ENCODE measurements at places on chromosomes 7 and 10. TPM values are rescaled to one million over a fixed set of nuclear protein-coding genes. Genes with fewer than 3 reads are reported as not detected.

DNA sequence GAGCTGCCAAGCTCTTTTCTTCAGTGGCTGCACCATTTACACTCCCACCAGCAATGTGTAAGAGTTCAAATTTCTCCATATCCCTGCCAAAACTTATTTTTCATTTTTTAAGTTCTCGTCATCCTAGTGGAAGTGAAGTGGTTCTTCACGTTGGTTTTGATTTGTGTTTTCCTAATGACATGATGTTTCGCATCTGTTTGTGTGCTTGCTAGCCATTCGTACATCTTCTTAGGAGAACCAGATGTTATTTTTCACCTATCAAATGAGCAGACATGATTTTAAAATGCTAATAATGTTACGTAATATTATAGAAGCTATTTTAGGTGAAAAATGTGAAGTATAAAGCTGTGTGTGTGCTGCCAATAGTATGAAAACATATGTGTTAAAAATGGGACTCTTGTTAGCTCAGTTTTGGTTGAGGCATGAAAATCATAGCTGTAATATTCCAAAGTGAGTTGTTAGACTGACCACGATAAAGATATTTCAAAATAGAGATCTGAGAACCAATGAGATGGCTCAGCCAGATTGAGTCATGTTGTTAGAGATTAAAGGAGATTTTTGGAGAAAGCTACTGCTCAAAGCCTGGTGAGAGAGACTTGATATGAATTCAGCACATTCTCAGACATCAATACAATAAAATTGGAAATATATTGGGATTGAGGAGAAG, 25.9 kb upstream of the GALNT11 start:
- DNase-seq: no peak

- DNase-seq: no peak
Measured at GRCh38 chr7:50418526-50419290, 31.4 kb downstream of the FIGNL1 start.

DNA sequence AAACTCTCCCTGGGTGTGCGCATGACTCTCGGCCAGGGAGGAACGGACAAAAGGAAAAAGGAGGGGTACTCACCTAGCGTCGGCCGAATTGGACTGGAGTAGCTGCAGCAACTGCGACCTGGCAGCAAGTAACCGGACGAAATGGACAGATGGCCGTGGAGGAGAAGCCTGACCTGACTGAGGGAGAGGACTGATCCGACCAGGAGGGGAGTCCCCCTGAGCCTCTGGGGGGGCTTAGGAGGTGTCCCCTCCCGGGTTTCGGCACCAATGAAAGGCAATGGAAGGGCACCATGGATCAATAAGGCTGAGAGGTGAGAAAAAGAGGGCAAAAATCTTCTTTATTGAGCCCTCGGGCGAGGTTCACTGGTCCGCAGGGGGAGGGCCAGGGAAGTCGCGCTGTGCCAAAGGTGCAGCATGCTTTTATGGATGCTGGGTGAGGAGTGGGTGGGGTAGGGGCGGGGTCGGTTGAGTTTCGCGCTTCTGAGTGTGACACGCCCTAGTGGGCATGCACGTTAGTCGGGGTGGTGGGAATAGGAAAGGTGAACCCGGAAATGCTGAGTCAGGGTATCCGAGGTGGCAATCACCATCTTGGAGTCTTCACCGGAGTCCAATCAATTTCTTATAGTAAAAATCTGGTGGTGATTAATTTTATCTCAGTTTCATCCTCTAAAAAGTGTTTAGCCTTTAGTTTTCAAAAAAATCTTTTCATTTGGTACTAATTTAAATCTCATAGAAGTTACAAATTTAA, 638.5 kb upstream of the DPP6 start:
- no peak for DNase-seq

Gene LIPM
- polyA plus RNA-seq: not detected

- DNase-seq: no peak
Measured at GRCh38 chr7:41747961-41748360, 45.1 kb upstream of the INHBA start.

DNA sequence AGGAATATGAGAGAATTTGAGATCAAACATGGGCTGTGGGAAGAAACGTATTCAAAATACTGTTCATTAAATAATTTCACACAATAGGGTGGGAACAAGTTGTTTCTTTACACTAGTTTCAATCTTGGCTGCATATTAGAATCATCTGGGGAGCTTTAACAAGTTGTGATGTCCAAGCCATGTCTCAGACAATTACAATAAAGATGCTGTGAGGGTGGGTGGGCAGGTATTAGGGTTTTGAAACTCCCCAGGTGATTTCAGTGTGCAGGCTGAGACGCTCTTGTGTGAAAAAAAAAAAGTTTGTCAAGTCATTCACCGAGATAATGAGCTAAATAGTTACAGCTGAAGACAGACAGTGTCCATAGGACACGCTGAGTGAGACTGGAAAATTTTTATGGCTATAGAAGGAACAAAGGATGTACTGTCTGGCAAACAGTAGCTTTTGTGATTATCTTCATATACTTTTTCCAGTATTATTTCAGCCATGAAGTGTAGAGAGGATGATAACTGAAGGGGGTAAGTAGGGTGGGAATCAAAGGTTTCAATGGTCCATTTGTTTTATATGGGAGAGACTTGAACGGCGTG, 12.6 kb upstream of the LAMB4 start:
- DNase-seq: no peak

DNA sequence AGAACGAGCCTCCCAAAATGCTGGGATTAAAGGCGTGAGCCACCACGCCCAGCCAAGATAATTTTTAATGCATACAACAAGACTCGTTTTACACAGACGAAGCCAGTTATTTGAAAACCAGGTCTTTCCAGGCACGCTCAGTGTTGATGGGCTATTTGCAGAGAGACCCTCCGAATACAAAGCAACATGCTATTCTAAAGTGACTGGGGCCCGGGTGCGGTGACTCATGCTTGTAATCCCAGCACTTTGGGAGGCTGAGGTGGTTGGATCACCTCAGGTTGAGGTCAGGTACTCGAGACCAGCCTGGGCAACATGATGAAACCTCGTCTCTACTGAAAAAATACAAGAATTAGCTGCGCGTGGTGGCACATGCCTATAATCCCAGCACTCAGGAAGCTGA, 795 bp upstream of the AZGP1 start:
- DNase-seq: no peak

Gene IL15RA
- polyA plus RNA-seq: 6.9 TPM

DNA sequence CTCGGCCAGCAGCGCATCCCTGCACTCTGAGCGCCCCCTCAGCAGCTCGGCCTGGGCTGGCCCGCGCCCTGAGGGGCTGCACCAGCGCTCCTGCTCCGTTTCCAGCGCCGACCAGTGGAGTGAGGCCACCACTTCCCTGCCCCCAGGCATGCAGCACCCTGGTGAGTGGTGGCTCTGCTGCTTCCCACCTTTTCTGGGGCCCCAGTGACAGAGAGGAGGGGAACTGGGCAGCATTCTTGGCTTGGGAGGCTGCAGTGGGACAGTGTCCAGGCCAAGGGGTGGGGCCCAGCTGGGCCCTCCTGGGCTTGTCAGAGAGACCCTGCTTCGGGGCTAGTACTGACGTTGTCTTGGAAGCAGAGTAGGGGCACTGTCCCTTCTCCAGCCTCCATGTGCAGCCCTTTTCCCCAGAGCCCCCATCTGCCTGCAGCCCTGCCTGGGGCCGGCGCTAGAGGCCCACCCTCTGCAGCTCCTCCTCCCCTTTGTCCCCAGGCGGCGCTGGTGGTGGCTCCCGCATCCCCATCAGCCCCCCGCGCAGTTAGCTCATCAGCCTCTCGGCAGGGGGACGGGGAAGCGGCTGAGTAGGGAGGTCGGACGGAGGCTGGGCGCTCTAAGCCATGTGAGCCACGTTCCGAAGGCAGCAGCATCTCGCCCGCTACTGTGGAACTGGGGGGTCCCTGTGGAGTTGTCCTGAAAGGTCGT, 29.2 kb downstream of the GBX1 start:
- DNase-seq: peak; percentile 71

DNA sequence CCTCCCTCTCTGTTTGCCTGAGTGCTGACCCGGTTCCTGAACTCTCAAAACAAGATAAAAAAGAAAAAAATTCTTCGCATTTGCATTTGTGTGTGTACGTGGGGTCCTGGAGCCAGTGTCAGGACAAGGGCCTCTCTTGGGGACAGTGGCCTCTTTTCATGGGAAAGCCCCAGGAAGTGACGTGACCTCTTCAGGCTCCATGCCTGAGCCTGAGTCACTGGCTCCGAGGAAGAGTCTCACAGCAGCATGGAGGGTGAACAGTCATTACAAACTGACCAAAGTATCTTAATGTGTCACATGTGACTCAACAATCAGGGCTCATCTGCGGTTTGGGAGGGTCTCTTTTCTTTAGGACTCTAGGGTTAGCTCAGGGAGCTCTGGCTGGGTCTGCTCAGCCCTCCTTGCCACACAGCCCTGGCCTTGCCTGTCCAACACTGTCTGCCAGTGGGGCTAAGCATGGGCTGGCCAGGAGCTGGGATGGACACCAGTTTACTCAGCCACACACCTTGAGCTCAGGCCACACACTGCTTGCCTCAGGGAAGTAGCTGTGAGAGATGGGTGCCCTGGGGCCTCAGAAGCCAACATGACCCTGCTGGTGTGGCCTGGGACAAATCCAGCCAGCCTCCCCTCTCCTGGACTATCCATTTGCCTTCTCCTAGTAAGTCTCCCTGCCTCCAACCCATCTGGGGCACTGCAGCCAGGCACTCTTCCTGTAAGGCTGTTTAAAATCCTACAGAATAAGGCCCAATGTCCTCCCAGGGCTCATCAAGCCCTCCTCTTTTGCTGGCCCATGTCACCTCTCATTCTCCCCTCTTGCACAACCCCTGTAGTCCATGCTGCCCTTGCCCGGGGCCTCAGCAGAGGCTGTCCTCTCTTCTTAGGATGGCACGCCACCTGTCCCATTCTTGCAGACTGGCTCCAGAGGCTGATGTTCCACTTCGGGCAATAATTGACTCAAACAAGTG, 10.5 kb downstream of the TMEM273 start:
- peak; percentile 69 for DNase-seq

DNA sequence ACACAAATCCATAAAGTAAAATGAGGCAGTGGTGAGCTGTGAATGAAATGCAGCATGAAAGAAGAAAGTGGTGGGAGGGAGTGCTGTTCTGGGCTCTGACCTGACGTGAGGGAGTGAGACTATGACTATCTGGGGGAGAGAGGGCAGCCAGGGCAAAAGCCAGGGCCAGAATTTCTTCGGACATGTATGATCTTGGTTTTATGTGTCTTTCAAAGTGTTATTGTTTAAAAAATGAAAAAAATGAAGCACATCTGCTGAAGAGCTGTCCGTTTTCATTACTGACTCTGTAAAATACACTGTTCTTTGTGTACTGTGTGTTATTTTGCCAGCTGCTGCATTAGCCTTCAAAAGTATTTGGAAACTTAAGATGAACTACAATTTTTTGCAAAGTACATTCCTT, 70.2 kb upstream of the KLF14 start:
- no peak for DNase-seq

Gene SCIN
- polyA plus RNA-seq: 9.4 TPM

DNA sequence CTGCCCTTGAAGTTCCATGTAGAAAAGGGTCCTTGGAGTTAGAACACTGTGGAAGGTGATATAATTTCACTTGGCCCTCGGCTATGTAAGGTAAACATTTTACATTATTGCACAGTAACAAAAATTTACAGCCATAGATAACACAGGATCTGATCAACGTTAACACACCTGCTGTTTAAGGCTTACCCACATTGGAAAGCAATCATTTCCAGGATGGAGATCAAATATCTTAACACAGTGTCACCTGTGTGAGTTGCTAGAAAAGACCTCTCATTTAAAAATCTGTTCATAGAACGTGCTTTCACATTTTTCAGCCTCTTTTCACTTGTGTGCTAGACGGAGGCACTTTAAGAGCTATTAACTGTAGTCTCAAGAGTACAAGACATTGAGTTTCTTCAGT, 1.9 kb downstream of the TMEM229A start:
- no peak for DNase-seq

GRCh38 chr10:84140036-84140379, 699 bp downstream of the GHITM start:
- no peak for DNase-seq

Gene TUBB8
- polyA plus RNA-seq: 0.38 TPM

DNA sequence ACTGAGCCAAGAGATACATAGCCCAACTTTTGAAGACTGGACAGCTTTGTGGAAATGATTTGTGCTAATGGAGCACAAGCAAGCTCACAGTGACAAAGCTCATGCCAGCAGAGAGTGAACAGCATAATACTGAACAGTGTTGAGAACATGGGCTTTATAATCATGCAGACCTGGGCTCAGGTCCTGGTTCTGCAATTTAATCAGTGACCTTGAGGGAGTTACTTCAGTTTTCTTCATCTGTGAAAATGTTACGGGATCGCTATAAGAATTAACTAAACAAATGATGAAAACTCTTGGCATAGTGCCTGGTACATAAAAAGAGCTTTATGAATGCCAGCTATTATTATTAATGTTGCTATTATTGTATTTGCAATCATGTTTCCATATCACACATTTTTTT, 690.5 kb upstream of the LRRN3 start:
- DNase-seq: no peak

DNA sequence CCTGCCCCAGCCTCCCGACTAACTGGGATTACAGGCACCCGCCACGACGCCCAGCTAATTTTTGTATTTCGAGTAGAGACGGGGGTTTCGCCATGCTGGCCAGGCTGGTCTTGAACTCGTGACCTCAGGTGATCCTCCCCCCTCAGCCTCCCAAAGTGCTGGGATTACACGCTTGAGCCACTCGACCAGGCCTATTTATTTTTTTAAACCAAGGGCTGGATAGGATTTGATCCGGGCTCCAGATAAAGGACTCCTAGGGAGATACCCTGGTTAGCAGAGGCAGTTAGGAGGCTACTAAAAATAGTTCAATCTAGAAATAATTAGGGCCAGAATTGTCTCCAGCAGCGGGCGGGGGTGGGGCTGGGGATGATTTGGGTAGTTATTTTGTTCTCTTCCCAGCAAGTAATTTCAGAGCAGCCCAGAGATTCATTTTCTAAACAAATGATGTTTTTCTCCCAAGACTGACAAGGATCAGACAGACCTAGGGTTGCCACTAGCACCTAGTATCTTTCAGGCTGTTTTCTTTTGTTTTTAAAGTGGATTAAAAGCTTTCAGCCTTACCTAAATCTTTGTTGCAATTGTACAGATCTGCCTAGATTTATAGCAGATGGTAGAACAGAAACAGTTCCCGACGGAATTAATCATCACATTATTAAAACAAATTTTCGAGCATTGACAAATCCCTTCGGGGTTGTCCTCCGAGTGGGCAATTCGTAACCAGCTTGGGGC, 859 bp upstream of the SMC3 start:
- DNase-seq: no peak

- DNase-seq: no peak
Measured at GRCh38 chr10:133253361-133253955, 15.8 kb downstream of the VENTX start.

Gene SPAM1
- not detected for polyA plus RNA-seq

GRCh38 chr7:47581804-47582763, at the start of gene TNS3:
TNS3 (minus strand) TSS chr7:47582111; CDS start chr7:47439636, 142,475 bp downstream.
- DNase-seq: peak; percentile 85

Gene KLHL7
- polyA plus RNA-seq: 52.0 TPM
